Subcutaneous preadipocyte (primary cell): ENCODE measurements at places on chromosomes 5 and 9. TPM values are rescaled to one million over a fixed set of nuclear protein-coding genes. Genes with fewer than 3 reads are reported as not detected.

SMU1 gene
- 23.5 and 29.7 TPM in 2 replicates for total RNA-seq

TNC gene
- 56.6 and 93.6 TPM in 2 replicates for total RNA-seq

ACTBL2 gene
- under 0.01 TPM in 1 of 2 replicates, not detected in the other for total RNA-seq

NCBP1 gene
- 37.8 and 57.7 TPM in 2 replicates for total RNA-seq

SLC4A9 gene
- total RNA-seq = not detected in 2 replicates

RASGRF2 gene
- 0.20 and 0.37 TPM in 2 replicates for total RNA-seq

LARP1 gene
- 113 and 173 TPM in 2 replicates for total RNA-seq

COL5A1 gene
- total RNA-seq = 56.7 and 79.7 TPM in 2 replicates

PIP5K1B gene
- total RNA-seq = not detected in 2 replicates

SMAD5 gene
- total RNA-seq = 55.5 and 66.1 TPM in 2 replicates

F2RL2 gene
- total RNA-seq = 0.37 and 0.78 TPM in 2 replicates

VPS13A gene
- 20.2 and 27.6 TPM in 2 replicates for total RNA-seq
